ENCODE measurements at places on chromosomes 7 and 10. TPM values are rescaled to one million over a fixed set of nuclear protein-coding genes. Genes with fewer than 3 reads are reported as not detected.
A peak's percentile ranks its signal among the peaks of the same experiment; 100 is the strongest.

NAMPT gene
- total RNA-seq, result 90.2 TPM

IDE gene
- total RNA-seq, result 39.2 TPM

DNA sequence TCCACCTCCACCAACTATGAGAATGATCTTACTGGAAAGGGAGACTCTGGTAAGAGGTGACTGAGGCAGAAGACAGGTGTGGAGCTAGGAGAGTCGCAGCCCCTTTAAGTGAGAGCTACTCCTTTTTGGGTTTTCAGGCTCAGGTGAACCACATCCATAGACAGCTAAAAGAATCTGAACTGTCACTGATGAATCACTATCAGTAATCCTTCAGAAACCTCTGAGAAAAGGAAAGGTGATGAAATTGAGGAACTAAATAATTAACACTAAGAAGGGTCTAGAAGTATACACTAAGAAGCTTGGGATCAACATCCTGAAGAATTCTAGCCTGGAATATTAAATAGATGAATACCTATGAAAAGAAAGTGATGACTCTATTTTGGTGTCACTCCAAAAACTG is 83.0 kb downstream of the SORBS1 start:
- peaks cover 3% of the 10 kb centered on the region for H3K27me3 ChIP-seq
- DNase-seq, result no peak
- no peaks in the 10 kb centered on the region for H3K4me1 ChIP-seq
- no peaks in the 10 kb centered on the region for H3K36me3 ChIP-seq

DNA sequence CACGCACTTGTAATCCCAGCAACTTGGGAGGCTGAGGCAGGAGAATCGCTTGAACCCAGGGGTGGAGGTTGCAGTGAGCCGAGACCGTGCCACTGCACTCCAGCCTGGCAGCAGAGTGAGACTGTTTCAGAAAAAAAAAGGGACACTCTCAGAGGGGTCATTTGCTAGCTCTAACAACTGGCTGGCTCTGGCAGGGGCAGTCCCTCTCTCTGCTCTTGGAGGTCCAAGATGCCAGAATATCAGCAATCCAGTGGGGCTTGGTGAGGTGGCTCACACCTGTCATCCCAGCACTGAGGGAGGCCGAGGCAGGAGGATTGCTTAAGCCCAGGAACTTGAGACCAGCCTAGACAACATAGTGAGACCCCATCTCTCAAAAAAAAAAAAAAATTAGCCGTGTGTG is 2.5 kb upstream of the PILRA start:
- H3K27me3 ChIP-seq, result no peaks in the 10 kb centered on the region
- peak overlapping the region; percentile 91 for H3K27ac ChIP-seq
- no peak overlapping the region for H3K4me3 ChIP-seq

- H3K27ac ChIP-seq, result no peak overlapping the region
- H3K36me3 ChIP-seq, result no peaks in the 10 kb centered on the region
- H3K4me3 ChIP-seq, result no peak overlapping the region
- peaks cover 9% of the 10 kb centered on the region for H3K27me3 ChIP-seq
- DNase-seq, result no peak
These were observed 184.6 kb downstream of the FANK1 start for GRCh38 chr10:126080879-126081411.
